Stimulated activated CD4-positive, alpha-beta T cell treated with anti-CD3 and anti-CD28 coated beads, Interleukin-15, amount 100 ng/mL, for 1 hour (primary cell): ENCODE measurements at places on chromosomes 7 and 10.

DNA sequence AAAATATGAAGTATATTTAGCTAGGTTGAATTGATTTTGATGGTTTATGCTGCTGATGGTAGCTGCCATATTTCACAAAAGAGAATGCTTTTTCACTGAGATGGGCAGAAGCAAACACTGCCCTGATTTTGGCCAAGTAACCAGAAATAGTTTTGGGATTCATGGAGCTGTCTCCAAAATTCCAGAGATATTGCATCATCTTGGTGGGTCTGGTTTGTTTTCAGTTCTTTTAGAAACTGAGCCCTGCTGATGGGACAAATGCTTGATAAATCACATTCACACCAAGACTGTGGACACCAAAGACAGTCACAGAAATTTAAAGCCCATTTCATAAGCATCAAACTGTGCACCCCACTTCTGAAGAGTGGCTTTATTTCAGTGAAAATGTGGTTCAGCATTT is 140.5 kb downstream of the BICC1 start:
- DNase-seq, result no peak

DNA sequence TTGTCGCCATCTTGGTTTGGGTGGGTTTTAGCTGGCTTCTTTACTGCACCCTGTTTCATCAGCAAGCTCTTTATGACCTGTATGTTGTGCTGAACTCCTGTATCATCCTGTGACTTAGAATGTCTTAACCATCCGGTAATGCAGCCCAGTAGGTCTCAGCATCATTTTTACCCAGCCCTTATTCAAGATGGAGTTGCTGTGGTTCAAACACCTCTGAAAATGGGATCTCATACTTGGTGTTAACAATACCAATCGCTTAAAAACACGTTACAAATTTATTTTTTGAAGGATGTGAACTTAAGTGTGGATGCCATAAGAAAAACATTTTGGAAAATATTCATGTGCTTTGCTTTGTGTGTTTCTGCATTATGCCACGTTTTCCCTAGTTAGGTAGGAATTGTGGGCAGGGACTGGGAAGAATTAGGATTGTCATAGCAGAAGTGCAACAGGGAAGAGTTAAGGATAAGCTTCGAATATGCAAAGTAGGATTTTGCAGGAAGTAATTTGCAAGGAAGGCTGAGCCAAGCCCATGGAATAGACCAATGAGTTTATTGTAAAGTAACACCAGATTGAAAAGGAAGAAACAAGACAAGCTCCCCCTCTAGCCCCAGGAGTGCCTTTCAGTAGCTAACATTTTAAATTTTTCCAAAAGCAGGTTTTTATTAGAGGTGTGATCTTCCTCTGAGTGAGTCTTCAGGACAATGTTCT is 56.4 kb downstream of the PRR15 start:
- DNase-seq, result no peak

GRCh38 chr10:1253523-1254353 is 197.6 kb downstream of the WDR37 start:
- no peak for DNase-seq

DNA sequence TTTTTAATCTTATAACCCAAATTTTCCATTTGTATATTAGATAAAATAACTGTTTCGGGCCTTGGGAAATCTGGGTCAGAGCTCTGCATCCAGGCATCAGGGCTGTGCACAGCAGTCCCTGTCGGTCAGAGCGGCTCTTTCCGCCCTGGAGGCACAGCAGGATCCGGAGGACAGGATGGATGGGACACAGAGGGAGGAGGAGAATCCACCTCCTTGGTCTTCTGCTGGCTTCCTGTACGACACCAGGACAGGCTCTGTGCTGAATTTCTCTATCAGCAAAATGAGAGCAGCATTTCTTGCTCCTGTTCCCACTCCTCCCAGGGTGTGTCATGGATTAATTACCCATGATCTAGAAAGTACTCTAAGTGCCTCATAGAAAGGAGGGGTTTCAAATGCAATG is 254.9 kb downstream of the SKAP2 start:
- no peak for DNase-seq

DNA sequence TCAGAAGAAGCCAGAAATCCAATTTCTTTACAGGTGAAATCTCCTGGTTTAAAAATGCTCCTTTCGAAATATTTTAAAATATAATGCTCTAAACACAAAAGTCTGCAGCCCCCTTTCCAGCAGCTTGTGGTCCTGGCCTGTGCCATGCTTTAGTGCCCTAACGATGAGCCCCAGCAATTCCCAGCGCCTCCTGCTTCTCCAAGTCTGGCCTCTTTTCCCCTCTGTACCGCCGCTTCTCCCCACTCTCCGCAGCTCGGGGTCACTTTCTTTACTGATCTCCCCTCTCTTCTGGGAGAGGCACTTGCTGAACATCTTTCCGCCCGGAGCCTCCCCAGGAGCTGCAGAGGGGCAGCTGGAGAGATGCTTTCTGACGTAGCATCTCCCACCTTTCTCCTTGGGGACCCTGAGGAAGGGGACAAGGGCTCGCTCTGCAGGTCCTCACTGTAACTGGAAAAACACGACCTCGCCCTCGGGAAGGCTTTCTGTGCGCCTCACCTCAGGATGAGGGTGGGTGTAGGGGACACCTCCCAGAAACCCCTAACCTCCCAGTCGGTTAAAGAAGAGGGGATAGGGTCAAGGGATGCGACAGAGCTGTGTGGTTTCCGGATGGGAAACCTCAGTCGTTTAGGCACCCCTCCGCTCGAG is 565 bp upstream of the INA start:
- DNase-seq, result no peak

DNA sequence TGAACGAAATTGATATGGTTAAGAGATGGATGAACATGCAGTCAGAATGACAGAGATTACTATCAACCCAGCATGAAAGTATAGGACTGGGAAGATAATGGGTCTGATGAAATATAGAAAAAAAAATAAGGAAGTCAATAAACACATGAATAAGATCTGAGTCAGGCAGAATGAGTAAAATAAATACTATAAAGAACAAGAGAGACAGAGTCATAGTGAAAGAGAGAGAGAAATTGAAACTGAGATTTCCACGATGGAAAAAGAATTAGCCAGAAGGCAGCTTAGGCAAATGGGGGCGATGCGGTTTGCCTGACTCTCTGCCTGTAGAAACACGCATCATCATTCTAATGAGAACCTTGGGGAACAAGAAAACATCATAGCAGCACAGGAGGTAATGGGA is 26.6 kb downstream of the SEMA3D start:
- no peak for DNase-seq

- no peak for DNase-seq
These were observed 40.4 kb downstream of the CREB3L2 start for GRCh38 chr7:137961200-137962177.

GRCh38 chr10:69317175-69317604 is 38.9 kb downstream of the HK1 start:
- DNase-seq, result no peak

DNA sequence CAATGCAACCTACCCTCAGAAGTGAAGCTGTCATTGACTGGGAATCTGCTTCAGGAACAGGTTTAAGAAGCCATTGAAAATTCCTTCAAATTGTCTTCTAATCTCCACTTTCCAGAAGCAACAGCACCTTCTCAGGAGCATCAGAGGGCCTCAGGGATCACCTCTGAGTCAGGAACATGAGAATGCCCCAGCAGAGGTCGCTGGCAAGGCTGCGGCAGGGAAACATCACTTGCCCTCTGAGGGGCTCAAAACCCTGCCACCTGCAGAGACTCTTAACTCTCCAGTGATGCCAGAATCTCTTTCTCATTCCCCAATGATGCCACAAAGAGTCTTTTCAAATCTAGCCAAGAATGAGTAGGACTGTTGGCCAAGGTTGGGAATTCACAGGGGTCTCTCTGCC is 5.9 kb upstream of the MAPK8 start:
- no peak for DNase-seq

- no peak for DNase-seq
These were observed 185.3 kb downstream of the WDR11 start for GRCh38 chr10:121036431-121036830.
